ENCODE measurements at places on chromosomes 4 and X.

GRCh38 chrX:16578218-16578617 is 71.7 kb upstream of the S100G start:
- no peak for DNase-seq

- DNase-seq, result peak; percentile 65
Observed at GRCh38 chr4:74206088-74206825, 48.3 kb downstream of the MTHFD2L start.

- no peak for DNase-seq
Observed at GRCh38 chr4:32909736-32910135, 2189.6 kb downstream of the PCDH7 start.

GRCh38 chr4:40548256-40548655 is 81.4 kb downstream of the RBM47 start:
- DNase-seq, result no peak

DNA sequence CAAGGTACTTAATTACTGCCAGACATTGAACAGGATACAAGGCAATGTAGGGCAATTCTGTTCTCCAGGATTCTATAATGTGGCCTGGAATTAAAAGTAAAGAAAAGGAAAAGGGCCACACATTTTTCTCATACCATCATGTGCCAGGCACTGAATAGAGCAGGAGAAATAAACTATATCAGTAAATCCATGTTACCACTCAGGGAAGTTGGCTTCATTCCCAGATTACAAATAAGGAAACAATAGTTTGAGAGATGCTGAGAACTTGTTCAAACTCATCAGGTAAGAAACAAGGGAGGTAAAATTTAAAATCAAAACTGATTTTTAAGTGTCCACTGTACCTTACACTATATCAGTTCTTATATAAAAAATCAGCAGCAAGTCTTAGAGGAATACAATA is 645.0 kb upstream of the ATOH1 start:
- DNase-seq, result no peak

GRCh38 chr4:76301068-76301774 is 5.3 kb upstream of the STBD1 start:
- no peak for DNase-seq

DNA sequence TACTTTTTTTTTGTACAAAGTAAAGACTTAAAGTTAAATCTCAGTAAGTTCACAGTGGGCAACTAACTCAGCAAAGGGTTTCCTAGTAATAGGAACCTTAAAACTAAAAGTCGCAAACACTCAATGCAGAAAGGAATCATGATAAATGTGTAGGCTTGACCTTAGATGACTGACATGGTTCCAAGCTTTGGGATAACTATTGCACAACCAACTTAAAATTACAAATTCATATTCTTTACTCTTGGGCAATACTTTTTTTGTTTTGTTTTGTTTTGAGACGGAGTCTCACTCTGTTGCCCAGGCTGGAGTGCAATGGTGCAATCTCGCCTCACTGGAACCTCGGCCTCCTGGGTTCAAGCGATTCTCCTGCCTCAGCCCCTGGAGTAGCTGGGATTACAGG is 8.2 kb downstream of the ELOVL6 start:
- no peak for DNase-seq

- DNase-seq, result no peak
Observed at GRCh38 chr4:113659127-113659526, 102.4 kb downstream of the CAMK2D start.

DNA sequence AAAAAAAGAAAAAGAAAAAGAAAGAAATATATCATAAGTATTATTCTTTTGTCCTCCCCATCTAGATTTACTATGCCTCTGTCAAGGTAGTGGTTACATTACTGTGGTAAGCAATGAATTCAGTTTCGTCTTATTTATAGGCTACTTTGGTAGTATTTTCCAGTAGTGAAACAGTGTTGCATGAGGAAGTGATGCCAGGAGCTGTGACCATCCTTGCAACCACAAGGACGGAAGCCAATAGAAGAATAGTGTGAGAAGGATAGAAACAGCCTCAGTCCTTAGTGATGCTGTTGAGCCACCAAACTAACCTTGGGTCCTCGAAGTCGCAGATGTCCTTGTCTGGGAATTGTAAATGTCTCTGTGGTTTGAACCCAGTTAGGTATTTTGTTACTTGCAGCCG is 328.5 kb downstream of the PPP3CA start:
- DNase-seq, result no peak

GRCh38 chrX:112672788-112673560 is 6.8 kb downstream of the LHFPL1 start:
- DNase-seq, result no peak

DNA sequence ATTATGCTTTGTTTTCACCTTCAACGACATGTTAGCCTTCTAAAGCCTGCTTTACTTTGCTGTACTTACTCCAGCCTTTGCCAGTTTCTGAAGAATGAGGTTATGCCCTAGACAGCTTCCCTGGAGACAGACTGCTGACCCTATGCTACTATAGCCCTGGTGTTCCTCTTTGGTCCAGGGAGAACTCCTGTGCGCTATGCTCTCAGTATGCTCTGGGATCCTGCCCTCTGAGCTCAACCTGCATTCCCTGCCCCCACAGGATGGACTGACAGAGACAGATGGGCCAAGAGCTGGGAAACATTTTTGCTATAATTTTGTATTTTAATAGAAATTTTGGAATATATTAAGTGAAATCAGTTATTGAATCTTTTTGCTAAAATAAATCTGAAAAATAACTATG is 425.9 kb downstream of the TMA16 start:
- DNase-seq, result no peak

GRCh38 chr4:31793907-31794306 is 1073.7 kb downstream of the PCDH7 start:
- no peak for DNase-seq

DNA sequence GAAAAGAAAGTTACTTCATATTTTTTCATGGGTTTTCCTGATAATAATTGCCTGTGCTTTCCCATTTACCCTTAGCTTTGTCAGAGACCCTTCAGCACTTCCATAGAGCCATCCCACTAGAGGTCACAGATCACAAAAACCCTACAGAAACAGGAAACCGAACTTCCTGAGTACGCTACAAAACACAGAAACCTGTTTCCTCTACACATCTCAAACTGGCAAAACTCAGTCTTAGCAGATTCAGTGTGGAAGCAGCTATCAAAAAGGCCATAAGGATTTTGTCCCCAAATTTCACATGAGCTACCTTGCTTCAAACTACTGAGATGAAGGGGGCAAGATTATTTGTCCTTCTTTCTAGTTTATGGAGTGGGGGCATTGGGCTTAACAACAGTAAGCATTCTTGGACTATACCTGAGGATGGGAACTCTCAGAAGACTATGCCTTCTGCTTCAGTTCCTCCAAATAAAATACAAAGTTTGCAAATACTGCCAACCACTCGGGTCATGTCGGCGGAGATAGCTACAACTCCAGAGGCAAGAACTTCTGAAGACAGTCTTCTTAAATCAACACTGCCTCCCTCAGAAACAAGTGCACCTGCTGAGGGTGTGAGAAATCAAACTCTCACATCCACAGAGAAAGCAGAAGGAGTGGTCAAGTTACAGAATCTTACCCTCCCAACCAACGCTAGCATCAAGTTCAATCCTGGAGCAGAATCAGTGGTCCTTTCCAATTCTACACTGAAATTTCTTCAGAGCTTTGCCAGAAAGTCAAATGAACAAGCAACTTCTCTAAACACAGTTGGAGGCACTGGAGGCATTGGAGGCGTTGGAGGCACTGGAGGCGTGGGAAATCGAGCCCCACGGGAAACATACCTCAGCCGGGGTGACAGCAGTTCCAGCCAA is at the start of gene MMRN1:
Gene MMRN1 (plus strand): TSS at position 206 of the 902 bp plus-strand sequence. CDS start 118 bp downstream, at position 324.
- DNase-seq, result no peak
